ENCODE measurements at places on chromosomes 5 and 9. TPM values are rescaled to one million over a fixed set of nuclear protein-coding genes. Genes with fewer than 3 reads are reported as not detected.

PRLR gene
- total RNA-seq, result 0.20 TPM

ST8SIA4 gene
- 0.78 TPM for total RNA-seq

SPACA9 gene
- 2.3 TPM for total RNA-seq

IRGM gene
- 0.20 TPM for total RNA-seq

OR1L1 gene
- not detected for total RNA-seq

APC gene
- total RNA-seq, result 46.3 TPM
